Activated CD4-positive, alpha-beta T cell treated with anti-CD3 and anti-CD28 coated beads, Interleukin-2, amount 50 U/mL, for 48 hours (primary cell): ENCODE measurements at places on chromosomes 11 and 22.

DNA sequence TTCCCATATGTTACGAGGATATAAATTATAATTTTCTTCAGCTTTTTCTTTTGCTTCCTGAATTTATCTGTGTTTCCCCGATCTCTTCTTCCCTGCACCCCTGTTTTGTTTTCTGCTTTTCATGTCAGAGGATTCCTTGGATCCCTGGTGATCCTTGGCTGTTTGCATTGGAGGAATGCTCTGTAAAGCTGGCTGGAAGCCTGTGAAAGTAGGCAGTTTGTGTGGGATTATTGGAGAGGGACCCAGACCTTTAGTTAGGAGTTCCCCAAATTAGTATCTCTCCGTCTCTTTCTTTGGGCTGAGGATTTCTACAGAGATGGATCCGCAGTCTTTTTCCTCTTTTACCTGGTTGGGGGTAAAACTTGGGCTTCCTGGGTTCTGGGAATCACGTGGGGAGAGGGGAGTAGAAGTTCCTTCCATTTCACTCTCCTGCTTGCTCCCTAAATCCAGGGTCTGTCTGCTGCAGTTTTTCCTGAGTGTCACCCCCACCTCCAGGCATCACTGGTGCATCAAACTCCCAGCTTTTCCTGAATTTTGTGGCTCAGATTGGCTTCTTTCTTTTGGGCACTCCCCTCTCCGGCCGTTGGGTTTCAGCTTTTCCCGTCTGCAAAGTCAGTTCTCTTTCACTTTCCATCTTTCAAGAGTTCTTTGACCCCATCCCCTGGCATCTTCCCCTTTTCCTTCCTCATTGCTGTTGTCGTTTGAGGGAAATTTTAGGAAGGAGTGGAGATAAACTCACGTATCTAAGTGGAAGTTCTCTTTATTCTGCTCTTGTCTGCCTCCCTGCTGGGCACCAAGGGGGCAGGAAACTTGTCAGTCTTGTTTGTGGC, 79.1 kb upstream of the ALX4 start:
- no peak for DNase-seq

DNA sequence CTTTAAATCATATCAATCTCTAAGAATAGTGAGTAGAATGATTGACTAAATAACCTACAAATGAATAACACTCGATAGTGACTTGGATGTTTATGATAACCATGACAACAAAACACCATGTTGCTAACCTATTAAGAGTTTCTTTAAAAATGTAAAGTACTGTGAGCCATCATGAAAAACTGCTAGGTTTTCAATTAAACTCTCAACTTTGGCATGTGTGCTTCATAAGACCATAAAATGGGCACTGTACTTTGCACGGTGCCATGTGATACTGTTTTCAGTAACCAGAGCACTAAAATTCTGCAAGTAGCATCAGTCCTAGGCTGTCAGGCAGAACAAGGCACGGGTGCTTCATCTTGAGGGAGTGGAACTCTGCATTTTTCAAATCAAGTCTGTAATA, 96.2 kb upstream of the TRIM77 start:
- no peak for DNase-seq

- DNase-seq = no peak
These were observed 42.1 kb downstream of the RASSF10 start for GRCh38 chr11:13051257-13051656.

GRCh38 chr11:85939099-85940015, 84.2 kb downstream of the CCDC83 start:
- DNase-seq = no peak

DNA sequence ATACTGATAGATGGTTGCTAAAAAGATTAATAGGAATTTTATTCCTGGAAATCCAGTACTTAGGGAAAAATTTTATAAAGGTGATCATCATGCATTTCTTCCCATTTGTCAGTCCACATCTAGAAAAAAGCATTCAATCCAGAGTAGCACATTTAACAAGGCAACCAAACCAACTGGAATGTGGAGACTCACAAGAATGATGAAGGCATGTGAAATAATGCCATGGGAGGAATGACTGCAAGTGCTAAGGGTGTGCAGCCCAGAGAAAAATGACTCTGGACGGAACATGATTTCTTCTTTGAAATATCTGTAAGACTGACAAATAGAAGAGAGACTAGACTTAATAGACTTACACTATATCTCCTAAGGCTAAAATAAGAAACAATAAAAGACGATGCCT, 33.8 kb downstream of the BLID start:
- DNase-seq = no peak

GRCh38 chr11:111001986-111002611, 243.4 kb upstream of the POU2AF2 start:
- no peak for DNase-seq

DNA sequence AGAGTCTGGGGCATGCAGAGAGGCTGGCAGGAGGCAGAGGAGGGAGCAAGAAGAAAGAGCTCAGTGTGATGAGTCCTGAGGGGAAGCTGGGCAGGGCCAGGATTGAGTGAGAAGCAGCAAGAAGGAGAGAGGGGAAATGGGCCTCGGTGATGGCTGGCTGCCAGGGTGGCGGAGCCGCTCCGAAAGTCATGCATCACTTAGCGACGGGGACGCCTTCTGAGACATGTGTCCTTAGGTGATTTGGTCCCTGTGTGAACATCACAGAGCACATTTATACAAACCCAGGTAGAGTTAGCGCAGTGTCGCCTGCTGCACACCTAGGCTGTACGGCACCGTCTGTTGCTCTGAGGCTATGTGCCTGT, 15.1 kb downstream of the TBC1D22A start:
- peak; percentile 69 for DNase-seq

- no peak for DNase-seq
These were observed 15.3 kb downstream of the IL18BP start for GRCh38 chr11:72013765-72014711.

- no peak for DNase-seq
These were observed 419.5 kb upstream of the TENM4 start for GRCh38 chr11:79860336-79860735.

- DNase-seq = no peak
These were observed 35.0 kb downstream of the PDGFB start for GRCh38 chr22:39209756-39210155.

GRCh38 chr22:30910358-30910757, 58.2 kb downstream of the MORC2 start:
- DNase-seq = no peak

DNA sequence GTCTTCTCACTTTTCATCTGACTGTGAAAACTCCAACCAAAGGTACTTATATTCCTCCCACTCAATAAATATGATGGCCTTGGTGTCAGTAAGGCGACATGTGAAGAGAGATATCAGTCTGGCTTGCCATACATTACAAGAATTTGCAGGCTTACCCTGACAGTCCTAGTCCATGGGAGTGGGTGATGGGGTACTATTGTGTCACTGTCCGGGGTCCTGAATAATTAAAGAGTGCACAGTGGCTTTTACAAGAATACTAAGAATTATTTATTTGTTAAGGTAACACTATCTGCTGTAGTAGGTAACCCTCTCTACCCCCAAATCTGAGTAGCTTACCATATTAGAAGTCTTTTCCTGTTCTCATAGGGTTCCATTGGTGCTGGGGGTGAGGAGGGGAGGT, 23.1 kb upstream of the IZUMO1R start:
- no peak for DNase-seq

- no peak for DNase-seq
These were observed 31.8 kb downstream of the FEZ1 start for GRCh38 chr11:125464270-125464662.

DNA sequence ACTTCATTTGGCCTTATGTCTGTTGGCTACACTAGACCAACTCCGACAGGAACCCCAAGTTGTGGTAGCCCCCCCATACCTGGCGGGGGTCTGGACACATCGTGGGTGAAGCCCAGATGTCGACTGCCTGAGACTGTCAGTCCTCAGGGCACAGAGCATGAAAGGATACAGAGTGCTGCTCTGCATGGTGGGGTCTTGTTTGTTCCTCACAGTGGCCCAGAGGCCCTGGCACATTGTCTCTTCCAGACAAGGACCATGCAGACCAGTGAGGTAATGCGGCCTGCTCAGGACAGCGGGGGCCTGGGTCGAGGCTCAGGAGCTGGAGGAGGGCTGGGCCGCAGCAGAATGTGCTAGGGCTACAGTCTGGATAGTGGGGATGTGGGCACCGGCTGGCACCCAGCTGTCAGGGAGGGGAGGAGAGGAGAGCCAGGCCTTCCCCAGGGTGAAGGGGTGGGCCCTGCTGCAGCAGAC, 14.6 kb downstream of the CAPN5 start:
- DNase-seq = no peak

DNA sequence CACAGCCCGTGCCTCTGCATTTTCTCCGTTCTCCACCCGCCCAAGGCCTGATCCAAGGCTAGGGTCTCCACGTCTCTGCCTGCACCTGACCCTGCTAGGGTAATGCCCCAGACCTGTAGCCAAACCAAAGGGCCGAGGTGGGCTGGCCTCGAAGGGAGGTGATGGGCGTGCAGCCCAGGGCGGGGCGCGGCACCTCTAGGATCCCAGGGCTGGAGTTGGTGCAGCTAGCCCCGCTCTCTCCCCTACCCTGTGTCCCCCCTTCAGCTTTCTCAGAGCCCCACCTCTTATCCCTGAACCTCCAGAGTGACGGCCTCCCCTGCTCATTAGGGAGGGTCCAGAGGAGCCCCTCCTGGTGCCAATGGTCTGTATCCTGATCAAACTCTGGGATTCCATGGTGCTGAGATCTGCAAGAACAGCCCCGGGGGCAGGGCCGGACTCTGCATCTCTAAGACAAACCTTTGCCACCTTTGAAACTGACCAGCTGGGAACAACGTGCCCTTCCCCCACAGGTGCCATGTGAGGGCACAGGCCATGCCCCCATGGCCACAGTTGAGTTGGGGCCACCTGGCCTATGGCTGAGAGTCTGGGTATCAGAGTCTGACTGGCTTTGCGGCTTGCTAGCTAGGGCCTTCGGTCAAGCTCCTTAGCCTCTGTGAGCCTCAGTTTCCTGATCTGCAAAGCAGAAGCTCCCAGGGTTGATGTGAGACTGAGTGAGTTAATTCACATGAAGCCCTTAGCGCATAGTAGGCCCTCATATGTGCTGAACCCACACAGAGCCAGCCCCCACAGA, 23.1 kb upstream of the CBX7 start:
- DNase-seq = no peak

GRCh38 chr11:65899356-65900124, 648 bp downstream of the FOSL1 start:
- peak; percentile 80 for DNase-seq

DNA sequence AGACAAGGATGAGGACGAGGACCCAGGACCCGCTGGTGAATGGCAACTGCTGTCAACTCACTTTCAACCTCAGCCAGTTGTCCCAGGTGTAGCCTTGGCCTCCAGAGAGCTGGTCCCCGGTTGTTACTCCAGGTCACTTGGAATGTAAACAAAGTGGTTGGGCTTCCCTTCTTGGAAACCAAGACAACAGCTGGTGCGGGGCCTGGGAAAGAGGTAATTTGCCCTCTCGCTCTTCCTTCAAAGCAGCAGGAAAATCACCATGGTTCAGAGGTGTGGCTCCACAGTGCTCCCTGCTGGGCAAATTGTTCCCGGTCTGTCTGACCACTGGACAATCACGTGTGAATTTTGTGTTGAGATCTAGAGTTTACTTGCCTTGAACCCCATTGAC, 15.0 kb downstream of the SLC1A2 start:
- DNase-seq = peak; percentile 32

DNA sequence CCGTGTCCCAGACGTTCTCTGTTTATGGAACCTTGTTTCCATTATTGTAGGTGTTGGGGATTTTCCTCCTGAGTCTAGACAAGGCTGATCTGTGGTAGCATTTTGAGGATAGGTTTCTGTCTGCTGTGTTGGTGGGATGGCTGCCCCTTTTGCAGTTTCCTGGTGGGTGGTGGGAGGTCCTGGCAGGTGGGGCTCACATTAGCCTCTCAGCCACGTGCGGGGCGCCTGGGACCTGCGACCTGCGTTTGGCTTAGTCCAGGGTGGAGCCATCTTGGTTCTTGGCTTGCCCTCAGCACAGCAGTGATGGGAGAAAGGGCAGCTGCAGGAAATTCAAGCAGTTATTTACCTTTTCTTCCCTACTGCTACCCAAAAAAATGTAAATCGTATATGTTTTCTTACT, 143.4 kb downstream of the TBC1D22A start:
- no peak for DNase-seq

DNA sequence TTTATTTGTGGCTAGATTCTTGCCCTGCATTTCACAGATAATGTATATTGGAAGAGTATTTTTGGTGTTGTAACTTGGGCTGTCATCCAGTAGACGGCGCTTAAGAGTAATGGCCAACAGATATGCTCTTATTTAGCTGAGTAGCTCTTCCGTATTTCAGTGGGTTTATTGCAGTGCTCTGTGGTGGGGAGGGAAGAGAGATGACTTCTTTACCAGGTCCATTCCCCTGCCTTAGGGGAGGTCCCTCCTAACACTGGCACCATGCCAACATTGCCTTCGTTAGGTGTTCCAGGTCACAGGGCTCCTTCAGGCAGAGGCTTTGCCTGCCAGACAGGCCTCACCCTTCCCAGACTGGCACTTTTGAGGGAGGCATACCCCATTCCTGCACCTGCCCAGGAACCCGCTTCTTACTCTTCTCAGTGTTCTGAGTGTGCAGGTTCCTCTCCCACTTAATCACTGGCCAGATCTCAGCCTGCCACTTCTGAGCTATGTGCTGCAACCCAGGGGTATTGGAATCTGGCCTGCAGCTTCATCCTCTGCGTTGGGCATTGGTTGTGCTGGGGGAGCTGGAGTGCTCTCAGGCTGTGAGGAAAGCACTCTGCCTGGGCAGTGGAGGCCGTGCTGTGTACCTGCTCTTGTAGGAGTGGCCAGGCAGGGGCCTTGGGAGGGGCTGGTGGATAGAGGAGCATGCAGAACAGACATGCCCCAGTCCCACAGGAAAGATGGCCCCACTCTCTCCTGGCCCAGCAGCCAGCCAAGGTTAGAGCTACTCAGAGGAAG, 29.4 kb upstream of the SLN start:
- DNase-seq = peak; percentile 11

GRCh38 chr22:47177334-47177815, 414.9 kb downstream of the TBC1D22A start:
- DNase-seq = no peak

GRCh38 chr11:37616291-37616690, 1018.3 kb upstream of the RAG2 start:
- no peak for DNase-seq

DNA sequence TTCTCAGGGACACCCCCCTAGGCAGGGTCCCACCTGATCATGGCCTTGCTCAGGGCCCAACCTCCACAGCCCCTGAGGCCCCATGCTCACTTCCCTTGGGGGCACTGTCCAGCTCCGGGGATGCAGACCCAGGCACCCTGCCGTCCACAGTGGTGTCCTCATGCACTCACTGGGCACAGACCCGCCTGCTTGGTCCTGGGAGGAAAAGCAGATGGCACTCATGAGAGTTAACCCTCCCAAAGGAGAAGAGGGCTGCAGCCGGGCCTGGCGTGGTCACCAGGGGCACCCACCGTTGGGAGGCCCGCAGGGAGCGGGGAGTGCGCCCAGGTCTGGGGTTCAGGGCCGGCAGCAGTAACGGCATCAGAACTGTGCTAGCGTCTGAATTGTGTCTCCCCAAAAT, 1270.9 kb downstream of the BRD1 start:
- DNase-seq = no peak

GRCh38 chr11:75031771-75032549, 43.2 kb downstream of the NEU3 start:
- DNase-seq = peak; percentile 79

DNA sequence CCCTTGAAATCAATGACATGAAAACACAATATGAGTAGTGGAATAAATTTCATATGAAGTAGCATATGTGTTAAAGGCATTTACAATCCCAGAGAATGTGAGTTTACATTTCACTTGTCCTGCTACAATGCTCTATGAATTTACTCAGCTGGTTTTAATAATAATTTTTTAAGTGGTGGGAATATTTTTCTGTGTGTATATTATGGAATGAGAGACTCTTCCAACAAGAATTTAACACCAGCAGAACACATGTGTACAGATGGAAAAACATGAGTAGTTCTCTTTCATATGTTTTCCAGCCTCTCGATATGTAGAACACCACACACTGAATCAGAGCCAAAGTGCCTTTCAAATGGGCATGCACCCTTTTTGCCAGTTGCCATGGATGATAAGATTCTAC, 170.4 kb downstream of the MAML2 start:
- DNase-seq = no peak
